ENCODE measurements at places on chromosomes 5 and 9.

DNA sequence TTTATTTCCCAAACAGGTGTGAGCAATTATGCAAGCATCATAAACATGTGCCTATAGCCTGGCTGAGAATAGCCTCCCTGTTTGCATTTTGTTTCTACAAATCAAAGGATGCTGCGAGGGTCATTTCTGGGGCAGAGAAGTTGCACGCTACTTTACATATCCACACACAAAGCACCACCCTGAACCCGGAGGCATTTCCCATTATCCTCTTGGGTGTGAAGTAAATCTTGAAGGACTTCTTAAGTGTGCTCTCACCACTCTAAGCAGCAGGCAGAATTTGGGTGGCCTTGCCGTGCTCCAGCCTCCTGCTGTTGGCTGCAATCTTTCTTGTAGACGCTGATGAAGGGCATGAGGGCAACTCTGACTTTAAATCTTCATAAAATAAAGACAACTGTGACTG, 124.0 kb upstream of the TLE4 start:
- no peak for DNase-seq

DNA sequence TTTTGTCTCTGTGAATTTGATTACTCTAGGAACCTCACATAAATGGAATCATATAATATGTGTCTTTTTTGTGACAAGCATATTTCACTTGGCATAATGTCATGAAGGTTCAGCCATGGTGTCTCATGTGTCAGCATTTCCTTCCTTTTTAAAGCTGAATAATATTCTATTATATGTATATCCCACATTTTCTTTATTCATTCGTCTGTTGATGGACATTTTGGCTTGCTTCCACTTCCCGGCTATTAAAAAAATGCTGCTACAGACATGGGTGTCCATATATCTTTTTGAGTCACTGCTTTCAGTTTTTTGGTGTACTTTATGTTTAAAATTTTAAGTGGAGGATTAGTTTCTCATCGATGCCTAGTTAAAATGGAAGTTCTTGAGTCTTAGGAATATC, 59.8 kb upstream of the C5orf63 start:
- DNase-seq, result no peak

- no peak for DNase-seq
These were observed 154.3 kb downstream of the ROR2 start for GRCh38 chr9:91795598-91796241.

GRCh38 chr5:175922192-175922885, 45.8 kb downstream of the THOC3 start:
- no peak for DNase-seq

GRCh38 chr5:106854105-106854687, 816.5 kb downstream of the EFNA5 start:
- DNase-seq, result no peak

GRCh38 chr9:106708475-106709146, 154.4 kb upstream of the ZNF462 start:
- DNase-seq, result no peak

DNA sequence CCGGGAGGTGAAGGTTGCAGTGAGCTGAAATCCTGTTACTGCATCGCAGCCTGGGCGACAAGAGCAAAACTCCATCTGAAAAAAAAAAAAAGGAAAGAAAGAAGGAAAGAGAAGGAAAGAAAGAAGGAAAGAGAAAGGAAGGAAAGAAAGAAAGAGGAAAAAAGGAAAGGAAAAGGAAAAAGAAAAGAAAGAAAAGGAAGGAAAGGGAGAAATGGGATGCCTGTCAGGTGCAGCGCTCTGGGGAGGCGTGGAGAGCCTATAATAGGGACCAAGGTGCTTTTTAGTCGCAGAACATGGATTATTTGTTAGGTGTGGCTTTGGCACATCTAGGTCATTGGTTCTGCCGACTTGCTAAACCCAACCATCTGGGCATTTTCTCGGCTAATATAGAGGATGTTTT, 17.9 kb downstream of the EXOSC2 start:
- no peak for DNase-seq

- DNase-seq, result no peak
These were observed 428.1 kb downstream of the EFNA5 start for GRCh38 chr5:107242411-107243219.

- DNase-seq, result no peak
These were observed 96.4 kb upstream of the COL5A1 start for GRCh38 chr9:134545215-134545542.

DNA sequence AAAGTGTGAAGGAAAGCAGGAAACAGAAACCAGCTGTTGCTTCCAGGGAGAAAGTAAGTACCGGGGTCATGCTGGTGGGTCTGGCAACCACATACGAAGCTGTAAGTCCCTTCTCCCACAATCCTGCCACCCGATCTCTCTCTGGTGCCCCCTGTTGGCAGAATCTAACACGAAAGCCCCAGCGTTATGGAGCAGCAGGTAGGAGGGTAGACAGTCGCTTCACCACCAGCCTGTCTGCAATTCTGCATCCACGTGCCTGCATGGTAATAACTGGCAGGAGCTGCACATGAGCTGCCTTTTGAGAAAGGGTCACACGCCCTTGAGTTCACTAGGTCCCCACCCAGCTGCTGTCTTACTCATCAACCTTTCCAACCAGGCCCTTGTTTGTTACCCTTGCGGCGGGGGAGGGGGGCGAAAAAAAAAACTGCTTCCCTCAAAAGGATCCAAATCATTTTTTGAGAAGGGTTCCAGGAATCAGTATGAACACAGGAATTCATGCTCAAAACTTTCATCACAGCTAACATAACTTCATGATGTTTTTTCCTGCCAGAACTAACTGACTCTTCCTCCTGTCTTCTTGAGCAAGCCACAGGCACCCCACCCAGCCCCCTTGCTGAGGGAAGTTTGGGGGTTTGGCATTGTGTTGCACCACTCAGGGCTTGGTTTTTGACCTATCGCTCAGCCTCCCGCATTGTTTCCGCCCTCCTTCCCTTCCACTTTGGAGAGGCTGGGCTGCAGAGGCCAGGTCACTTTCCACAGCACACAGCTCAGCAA, 19.6 kb upstream of the TMEM252 start:
- DNase-seq, result peak; percentile 16

GRCh38 chr5:158928404-158928803, 171.3 kb downstream of the EBF1 start:
- DNase-seq, result no peak

- no peak for DNase-seq
These were observed 168.0 kb downstream of the CCDC171 start for GRCh38 chr9:15720861-15721260.

GRCh38 chr5:129958581-129958980, 54.3 kb downstream of the CHSY3 start:
- no peak for DNase-seq

DNA sequence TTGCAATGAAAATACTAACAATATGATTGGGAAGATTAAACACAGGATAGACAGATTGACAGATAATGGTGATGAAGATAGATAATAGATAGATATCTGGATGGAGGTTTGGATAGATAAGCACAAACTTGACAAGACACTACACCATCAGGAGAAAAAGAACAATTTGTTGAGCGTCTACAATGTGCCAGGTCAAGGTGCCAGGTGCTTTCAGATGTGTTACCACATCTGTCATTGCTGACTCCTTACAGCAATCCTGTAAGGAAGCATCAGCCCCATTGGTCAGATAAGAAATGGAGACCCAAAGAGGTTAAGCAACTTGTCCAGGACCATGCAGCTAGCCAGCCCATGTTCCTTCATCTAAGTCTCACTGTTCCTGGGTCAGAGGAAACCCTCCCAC, 1.6 kb upstream of the GABRP start:
- DNase-seq, result no peak

DNA sequence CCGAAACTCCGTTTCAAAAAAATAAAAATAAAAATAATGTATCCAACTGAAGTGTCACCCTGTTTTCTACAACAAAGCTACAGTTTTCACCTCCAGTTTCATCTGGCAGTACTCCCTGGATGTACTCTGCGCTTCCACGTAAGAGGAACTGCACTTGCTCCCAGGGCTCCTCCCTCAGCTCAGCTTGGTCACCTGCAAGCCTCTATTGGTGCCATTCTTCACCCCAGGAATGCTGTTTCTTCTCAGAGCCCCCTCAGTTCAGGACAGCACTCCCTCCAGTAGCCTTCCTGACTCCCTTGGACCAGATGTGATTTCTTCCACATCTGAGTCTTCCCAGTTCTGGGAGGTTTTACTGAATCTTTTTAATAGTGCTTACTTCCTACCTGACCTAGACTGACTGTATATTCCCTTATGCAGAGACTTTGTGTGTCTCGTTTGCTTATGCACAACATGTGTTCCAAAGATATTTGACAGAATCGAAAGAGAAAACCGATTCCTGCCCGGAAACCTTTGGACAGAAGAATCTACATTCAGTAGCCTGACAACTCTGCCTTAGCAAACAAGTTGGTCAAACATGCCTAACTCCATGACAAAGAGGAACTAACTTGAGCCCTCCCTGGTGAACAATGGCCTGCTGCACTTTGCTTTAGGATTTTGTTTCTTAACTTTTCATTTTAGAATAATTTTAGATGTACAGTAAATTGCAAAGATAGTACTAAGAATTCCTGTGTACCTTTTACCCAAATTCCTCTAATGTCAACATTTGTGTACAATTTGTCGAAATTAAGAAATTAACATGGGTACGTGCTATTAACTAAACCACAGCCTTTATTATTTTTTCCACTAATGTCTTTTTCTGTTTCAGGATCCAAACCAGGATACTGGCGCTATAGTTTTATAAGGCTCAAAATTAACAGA, 814 bp downstream of the CCDC125 start:
- DNase-seq, result no peak

GRCh38 chr9:37437621-37438020, 15.1 kb downstream of the GRHPR start:
- DNase-seq, result no peak

GRCh38 chr5:88536146-88536545, 267.5 kb upstream of the TMEM161B start:
- DNase-seq, result no peak

DNA sequence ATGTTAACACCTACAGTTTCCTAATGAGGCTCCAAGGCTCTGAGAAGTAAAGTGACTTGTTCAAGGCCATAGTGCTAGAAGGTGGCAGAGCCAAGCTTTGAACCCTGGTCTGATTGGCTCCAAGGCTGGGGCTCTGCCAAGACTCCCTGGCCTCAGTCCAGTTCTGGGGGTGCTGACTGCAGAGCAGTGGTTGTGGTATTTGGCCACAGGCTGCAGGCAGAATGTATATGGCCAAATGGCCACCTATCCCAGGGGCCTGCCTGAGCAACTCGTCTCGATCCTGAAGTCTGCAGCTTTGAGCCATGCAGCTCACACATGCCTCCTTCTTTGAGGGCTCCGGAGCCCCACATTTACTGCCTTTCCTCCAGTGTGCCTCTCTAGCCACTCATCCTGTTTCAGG, 9.7 kb upstream of the NEK6 start:
- DNase-seq, result no peak

- DNase-seq, result no peak
These were observed 256.9 kb upstream of the TUSC1 start for GRCh38 chr9:25935188-25935587.

DNA sequence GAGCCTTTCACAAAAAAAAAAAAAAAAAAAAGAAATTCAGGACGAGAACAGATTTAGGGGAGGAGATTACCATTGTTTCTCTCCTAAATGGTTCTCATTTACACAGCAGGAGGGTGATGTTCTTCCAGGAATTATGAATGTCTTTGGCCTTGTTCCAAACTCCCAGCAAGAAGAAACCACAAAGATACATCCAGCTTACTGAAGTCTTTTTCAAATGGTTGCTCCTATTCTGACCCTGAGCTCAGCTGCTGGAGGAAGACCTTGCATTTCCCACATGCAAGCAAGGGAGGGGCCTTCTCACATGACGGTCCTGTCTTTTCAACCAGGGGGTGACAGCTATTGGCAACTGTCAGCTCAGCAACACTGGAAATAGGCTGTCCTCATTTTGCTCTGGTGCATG, 203.0 kb upstream of the VLDLR start:
- no peak for DNase-seq

- DNase-seq, result no peak
These were observed 61.7 kb downstream of the HMCN2 start for GRCh38 chr9:130327070-130327780.

DNA sequence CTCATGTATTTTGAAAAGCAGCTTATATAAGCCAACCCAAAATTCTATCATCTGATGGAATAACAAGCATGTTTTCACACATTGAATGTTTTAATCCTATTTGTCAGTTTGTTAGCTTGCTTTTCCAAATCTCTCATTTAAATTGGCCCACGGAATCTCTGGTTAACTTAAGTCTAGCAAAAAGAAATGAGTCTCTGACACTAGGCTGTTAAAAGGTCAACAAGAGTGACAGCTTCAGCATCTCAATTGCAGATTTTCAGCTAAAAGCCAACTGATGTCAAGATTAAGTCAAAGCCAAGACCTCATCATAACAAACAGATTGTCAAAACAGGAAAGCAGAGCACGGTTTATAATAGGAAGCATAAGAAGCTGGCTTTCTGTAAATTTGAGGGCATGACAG, 49.4 kb upstream of the CDH9 start:
- DNase-seq, result no peak

DNA sequence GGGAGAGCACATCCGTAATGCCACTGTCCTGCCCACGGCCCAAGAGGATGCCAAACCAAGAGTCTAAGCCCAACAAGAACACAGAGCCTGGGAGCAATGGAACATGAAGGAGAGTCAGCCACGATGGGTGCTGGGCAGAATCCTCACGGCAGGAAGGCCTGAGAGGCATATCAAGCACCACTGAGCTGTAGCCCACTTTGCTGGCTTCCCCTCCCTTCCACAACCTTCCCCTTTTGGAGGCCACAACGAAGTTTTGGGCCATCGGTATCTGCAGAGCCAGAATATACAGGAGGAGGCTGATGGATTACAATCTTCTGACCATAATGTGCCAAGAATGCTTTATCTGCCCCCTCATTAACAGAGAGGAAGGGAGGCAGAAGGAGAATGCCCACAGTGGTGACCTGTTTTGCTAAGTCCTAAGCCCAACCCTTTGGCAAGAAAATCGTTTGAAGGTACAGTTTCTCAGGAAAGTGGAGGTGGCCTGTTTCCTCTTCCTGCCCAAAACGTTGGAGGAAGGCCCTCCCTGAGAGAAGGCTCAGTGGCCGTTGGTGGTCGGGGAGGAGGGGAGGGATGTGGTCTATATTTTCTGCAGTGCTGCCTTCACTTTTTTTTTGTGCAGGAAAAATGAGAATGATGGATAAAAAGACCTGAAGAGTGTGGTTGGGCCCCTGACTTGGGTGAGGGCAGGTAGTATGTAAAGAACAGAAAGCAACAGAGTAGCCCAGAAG, 26.2 kb downstream of the MACROH2A1 start:
- no peak for DNase-seq

DNA sequence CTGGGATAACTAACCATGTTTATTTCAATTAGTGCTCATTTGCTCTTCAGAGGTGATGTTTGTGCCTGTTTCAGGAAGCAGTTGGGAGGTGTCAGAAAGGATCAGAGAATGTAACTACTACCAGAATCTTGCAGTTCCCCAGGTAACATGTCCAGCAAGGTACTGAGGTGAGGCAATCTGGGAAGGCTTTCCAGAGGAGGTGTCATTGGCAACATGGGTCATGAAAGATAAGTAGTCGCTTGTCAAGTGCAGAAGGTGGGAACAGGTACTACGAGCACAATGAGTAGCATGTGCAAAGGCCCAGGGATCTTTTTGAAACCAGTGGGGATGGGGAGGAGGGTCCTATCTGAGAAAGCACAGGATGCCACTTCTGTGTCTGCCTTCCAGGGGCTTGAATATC, 4.8 kb downstream of the SMIM23 start:
- no peak for DNase-seq

- DNase-seq, result no peak
These were observed 7.1 kb upstream of the HAND1 start for GRCh38 chr5:154485096-154485491.
